ENCODE measurements at places on chromosomes 3 and 15.

GRCh38 chr3:63565220-63565619 is 87.3 kb upstream of the SNTN start:
- no peak for DNase-seq

DNA sequence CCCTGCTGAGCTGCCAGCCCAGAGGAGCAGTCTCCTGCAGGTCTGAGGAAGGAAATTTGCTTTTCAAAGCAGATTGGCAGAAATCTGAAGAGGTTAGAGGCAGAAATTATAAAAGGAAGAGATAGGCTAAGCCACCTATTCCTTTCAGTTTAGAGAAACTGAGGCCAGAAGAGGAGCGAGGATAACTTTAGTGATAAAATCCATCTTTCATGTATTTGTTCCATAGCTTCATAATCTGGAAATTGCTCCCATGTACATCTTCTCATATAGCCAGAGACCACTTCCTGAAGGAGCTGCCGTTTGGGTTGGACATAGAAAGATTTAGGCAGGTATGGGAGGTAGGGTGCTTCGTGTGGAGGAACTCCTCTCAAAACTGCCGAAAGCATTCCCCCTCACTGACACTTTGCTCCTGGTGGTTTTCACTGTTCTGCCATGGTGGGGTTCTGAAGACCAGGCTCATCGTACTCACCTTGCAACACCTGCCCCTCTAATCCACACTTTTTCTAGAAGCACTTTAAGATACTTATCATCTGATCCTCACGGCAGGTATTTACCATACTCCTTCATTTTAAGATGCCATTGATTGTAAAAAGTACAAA is 670 bp upstream of the ACAP2 start:
- no peak for DNase-seq

- DNase-seq: no peak
Observed at GRCh38 chr3:186772701-186773417, 10.5 kb upstream of the EIF4A2 start.

GRCh38 chr3:2727610-2728318 is 382.4 kb downstream of the IL5RA start:
- no peak for DNase-seq

DNA sequence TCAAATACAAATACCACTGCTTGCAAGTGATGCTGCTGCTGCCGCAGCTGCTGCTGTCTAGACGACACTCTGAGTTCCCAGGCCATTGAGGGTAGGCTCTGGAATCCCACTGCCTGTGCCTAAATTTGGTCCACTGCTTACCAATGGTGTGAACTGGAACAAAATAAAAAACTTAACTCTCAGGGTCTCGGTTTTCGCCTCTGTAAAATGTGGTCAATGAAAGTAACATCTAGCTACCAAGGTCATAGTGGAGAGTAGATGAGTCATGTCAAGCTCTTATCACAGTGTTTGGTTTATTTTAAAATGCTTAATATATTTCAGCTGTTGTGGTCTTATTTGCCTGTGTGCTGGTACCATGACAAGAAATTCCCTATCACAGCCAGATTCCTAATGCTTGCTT is 299.3 kb downstream of the CLSTN2 start:
- no peak for DNase-seq

DNA sequence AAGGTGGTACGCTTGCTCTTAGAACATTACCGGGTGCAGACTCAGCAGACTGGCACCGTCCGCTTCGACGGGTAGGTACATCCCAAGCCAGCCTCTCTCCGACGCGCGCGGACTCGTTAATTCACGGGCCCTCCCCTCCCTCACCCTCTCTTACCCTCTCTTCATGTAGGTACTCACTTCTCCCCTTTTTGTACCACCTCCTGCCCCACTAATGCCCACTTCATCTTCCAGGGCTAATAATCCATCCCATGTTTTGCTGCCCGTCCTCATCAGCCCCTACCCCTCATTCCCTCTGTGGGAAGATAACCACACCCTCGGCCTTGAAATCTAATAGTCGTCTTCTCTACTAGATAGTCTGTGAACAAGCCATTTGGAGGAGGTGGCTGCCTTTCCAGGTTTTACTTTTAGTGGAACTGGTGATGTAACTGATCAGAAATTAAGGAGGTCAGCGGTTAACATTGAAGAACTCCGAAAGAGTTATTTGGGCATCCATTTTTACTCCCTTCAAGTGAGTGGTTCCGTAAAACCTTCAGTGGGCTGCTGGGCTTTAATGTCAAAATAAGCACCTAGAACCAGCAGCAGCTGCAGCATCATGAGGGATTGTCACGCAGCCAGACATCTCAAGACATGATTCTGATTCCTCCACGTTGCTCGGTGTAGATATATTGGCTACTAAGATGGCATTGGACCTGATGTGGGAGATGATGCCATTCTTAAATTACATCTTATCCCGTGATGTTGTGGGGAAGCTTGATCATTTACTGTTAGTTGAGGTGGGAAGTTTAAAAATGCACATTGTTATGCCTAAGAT is 1.3 kb downstream of the FEM1B start:
- DNase-seq: no peak

DNA sequence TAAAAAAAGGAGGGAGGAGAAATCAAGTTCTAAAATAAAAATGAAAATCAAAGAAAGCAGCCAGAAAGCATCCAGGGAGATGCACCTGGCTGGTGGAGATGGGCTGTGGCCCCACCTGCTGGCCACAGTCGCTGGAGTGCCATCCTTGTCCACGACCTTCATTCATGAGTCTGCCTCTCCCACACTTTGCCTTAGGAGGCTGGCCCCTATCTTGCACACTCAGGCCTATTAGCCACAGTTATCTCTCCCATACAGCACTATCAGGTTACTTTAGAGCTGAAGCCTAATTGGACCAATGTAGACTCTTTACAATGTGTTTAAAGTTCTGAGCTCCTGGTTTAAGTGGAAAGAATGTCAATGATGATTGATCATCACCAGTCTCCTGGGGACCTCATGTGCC is 392.0 kb upstream of the RORA start:
- DNase-seq: peak; percentile 2

DNA sequence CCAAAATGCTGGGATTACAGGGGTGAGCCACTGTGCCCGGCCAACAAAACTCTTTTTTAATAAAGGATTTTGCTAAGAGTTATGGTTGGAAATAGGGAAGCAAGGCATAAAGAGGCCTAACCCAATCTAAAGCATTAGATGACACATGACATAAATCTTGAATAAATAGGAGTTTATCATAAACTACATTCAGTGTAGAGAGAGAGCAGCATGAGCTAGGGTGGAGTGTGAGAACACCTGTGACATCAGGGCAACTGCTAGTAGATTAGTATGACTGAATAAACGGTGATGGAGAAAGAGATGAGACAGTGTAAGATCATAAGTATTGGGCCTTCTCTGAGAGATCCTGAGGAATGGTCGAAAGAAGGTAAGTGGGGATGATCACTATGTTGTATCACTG is 63.7 kb downstream of the DPPA2 start:
- DNase-seq: no peak

GRCh38 chr3:132623646-132624045 is 26.6 kb downstream of the ACKR4 start:
- DNase-seq: no peak

DNA sequence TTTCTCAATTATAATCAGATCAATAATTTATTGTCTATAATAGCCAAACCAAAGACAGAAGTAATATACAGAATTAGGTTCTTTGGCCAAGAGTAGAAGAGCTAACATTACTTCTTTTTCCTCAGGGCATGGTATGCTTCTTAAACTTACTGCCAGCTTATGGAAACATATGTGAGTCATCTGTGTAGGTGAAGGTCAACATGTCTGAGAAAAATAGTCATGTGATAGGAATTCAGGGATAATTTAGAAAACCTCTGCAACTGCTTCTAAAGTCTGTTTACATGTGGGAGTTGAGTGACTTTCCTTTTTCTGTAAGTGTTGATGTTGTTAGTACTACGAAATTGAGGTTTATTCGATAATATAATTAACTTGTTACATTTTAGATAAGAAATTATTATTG is 19.2 kb upstream of the MAP6D1 start:
- no peak for DNase-seq

- no peak for DNase-seq
Observed at GRCh38 chr3:123755501-123755900, 128.6 kb downstream of the MYLK start.

Data from stimulated activated CD4-positive, alpha-beta T cell treated with anti-CD3 and anti-CD28 coated beads, Interleukin-12 subunit alpha, Interleukin-12 subunit beta, amount 100 ng/mL, for 48 hours (primary cell).